ENCODE measurements at places on chromosomes 2 and 18.

GRCh38 chr2:66585587-66585986, 150.7 kb downstream of the MEIS1 start:
- DNase-seq = no peak

DNA sequence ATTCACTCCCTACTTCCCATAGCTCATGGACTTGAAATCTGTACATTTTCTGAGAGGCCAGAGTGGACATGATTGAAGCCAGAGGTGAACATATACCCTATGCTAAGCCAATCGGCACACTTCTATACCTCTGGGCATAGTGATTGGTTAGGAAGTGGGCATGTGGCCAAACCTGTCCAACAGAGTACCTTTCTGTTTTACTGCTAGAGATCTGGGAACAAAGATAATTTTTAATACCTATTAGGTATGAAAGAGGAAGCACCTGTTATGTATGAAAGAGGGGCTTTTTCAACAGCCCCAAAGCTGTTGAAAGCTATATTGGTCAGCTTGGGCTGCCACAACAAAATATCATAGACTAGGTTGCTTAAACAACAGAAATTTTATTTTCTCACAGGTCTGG, 27.7 kb downstream of the METTL8 start:
- DNase-seq = no peak

GRCh38 chr18:45602926-45603325, 12.3 kb upstream of the SLC14A2 start:
- no peak for DNase-seq

DNA sequence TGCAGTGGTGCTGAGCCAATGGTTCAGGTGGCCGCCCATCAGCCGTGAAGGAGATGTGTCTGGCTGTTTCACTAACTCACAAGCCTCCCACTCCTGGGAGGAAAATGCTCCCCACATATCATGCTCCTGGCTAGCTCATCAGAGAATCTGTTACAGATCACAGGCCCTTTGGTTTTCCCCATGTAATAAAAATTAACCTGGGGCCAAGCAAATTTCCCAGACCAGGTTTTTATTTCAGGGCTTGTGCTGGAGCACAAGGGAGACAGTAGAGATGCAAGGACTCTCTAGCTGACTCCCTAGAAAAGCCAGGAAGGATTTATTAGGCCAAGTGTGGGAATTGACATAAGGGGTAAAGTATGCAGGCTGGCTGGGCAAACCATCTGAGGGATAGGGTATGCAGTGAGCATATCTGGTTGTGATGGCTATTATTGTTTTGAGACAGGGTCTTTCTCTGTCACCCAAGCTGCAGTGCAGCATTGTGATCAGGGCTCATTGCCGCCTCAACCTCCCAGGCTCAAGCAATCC, 40.6 kb upstream of the CCBE1 start:
- no peak for DNase-seq

- DNase-seq = peak; percentile 38
Observed at GRCh38 chr2:66439812-66440542, 5.1 kb downstream of the MEIS1 start.

DNA sequence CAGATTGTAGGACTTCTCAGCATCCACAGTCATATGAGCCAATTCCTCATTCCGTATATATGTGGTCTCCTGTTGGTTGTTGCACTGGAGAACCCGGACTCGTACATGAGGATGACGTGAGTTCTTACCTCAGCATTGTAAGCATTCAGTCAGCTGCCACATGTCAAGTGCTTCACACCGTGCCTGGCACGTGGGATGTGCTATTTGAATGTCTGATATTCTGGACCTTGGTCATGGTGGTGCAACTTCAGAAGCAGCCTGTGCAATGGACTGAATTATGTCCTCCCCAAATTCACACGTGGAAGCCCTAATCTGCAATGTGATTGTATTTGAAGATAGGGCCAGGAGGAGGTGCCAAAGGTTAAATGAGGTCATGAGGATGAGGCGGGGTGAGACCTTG, 32.1 kb downstream of the PTGR3 start:
- no peak for DNase-seq

DNA sequence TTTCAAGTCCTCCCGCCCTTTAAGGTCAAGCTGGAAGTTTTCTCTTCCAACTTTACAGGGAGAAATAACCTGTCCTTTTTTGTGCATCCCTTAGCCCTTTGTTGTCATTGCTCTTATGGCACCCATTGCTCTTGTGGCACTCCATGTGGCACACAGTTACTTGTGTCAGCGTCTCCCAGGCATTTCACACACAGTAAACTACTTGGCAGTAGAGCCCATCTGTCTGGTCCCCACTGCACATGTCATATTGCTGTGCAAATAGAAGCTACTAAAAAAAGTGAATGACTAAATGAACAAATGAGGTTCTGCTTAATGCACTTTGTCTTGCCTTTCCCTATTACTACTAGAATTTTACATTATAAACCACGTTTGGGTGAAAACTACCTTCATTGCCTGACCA, 149.3 kb downstream of the EML6 start:
- no peak for DNase-seq

Measured in left kidney (tissue), 8 donors.